D341Med (cell line): ENCODE measurements at places on chromosomes 1 and 21.

DNA sequence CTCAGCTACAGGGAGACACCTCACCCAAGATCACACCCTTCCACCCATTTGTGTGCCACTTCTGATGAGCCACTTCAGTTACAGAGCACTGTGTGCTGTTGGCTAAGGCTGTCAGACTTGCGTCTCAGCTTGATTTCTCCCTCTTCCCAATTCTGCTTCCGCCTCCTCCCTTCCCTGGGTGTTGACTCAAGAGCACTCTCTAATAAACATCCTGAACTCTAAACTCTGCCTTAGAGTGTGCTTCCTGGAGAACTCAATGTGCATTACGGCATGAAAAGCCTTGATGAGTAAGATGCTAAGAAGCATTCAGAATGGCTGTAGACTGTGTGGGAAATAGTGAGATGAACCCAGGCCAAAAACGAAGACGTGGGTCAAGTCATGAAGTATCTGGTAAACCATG is 54.9 kb upstream of the S1PR1 start:
- no peak for DNase-seq

DNA sequence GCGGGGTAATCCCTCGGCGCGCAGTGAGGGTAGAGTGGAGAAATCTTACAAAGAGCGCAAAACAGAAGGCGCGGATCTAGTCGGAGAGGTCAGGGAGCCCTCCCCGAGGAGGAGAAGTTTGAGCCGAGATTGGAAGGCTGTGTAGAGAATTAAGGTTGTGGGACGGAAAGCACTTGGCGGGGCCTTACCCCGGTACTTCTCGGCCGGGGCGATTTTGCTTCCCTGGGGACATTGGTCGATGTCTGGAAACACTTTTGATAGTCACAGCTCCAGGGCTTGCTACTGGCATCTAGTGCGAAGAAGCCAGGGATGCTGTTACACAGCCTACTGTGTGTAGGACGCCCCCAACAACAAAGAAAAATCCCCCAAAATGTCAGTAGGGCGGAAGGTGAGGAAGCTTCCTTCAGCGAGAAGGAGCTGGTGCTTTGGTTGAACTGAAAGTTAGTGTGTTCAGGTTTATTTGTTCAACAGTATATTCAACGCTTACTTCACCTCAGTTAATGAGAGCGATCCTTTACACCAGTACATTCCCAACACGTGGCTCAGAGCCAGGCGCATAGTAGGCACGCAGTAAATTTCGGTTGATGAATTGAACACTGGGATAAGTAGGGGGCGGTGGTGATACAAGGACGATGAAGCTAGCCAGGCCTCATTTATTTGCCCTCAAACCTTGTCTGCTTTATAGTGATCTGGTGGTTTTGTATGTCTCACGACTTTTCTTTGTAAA is 807 bp downstream of the CEP85 start:
- DNase-seq: no peak

DNA sequence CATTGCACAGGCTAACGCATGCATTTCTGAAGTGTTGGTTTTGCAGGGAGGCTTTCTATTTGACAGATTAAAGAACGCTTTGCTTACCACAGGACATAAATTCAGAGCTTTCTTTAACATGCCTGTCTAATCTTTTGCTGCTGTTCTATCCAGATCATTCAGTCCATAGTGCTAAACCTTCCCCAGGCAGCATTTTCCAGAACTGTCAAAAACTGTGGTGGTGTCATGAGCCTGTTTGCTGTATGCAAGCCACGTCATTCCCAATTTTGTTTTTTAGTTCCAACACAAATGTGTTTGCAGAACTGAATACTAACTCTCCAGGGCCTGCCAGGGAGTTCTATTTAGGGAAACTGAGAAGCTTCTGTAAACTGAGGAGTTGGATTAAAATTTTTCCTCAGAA is 390.5 kb upstream of the LYPLAL1 start:
- DNase-seq: no peak

DNA sequence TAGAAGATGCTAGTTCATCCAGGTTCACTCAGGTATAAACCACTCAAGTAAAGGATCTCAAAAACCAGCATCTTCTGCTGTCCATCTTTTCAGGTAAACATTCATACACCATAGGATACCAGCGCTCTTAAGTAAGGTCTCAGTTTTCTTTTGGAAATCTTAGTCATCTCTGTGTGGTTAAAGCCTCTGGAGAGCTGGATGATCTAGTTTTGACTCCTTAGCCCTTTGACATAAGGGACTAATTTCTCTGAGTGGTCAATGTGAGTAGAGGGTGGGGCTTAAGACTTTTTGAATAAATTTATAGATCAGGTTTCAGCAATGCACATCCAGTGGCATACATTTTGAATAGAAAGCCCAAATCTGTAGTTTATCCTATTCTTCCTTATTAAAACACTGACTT is 92.3 kb downstream of the CTH start:
- DNase-seq: no peak

GRCh38 chr1:225919906-225920305 is 4.1 kb downstream of the PYCR2 start:
- no peak for DNase-seq

GRCh38 chr1:147189514-147189913 is 17.2 kb upstream of the PRKAB2 start:
- DNase-seq: no peak

DNA sequence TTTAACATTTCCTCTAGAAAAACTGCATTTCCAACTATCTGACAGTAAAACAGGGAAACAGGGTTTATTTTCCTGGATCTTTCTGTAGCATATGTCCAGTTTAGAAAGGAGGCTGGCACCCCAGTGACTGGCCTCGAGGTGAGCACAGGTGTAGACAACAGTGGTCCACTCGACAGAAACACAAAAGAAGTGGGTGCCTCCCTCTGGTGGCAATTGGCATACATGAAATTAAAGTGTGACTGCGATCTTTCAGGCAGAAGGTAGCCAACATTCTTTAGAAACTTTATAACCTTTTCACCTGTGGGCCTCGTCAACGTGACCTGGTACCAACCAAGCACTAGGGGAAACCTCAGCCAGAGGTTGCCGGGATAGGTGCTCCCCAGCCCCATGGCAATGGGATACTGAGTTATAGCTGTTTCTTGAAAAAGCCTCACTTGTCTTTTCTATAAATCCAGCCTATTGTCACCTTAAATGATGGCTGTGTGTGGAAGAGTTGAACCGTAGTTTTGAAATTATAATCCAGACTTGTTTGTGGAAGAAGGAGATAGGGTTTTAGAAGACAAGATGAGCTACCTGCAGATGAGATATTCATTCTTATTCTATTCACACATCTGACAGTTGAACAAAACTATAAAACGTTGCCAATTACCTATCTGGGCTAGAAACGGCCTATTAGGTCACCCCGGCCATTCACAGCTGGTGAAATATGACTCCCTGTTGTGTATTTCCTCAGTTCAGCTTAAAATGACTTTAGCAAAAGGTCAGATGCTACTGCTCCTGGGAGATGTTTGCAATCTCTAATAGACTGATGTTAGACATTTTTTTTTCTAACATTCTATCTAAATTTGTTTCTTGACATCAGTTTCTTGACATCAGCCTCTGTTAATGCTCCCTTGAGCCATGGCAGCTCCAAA is 44.3 kb downstream of the PCP4 start:
- no peak for DNase-seq

GRCh38 chr1:84997667-84998600 is 1.0 kb upstream of the MCOLN2 start:
- DNase-seq: peak; percentile 58

DNA sequence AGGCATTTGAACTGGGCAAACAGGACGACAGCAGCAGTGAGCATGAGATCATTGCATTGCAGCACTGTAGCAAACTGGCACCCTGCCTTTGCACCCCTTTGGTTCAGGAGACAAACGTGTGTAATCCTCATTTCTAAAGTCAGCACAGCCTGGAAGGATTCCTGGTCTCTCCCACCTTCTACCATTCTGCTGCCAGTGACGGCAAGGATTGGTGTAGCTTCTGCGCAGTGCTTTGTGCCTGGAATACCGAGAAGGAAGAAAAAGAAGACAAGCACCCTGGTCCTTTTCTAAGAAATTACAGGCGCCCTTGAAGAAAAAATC is 805.3 kb downstream of the USP25 start:
- DNase-seq: peak; percentile 58

- DNase-seq: no peak
These were observed 801 bp downstream of the RPS6KC1 start for GRCh38 chr1:213051881-213052202.

DNA sequence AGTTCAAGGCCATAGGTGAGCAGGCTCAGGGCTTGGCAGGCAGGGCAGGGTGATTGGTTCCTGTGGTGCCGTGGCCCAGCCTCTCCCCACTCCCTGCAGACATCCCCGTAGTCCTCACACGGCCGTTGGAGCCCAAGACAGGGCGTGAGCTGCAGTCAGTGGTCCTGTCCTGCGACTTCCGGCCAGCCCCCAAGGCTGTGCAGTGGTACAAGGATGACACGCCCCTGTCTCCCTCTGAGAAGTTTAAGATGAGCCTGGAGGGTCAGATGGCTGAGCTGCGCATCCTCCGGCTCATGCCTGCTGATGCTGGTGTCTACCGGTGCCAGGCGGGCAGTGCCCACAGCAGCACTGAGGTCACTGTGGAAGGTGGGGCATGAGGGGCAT is 71.9 kb downstream of the OBSCN start:
- DNase-seq: peak; percentile 16
